ENCODE measurements at places on chromosomes 12 and 14. TPM values are rescaled to one million over a fixed set of nuclear protein-coding genes. Genes with fewer than 3 reads are reported as not detected.

GRCh38 chr12:11609045-11609444 is 40.4 kb upstream of the ETV6 start:
- DNase-seq = no peak

GRCh38 chr12:25840678-25841465 is 117.6 kb upstream of the RASSF8 start:
- DNase-seq = peak; percentile 49

- no peak for DNase-seq
These were observed 17.3 kb downstream of the JAG2 start for GRCh38 chr14:105151084-105151837.

GRCh38 chr14:36028218-36028617 is 148.3 kb downstream of the PTCSC3 start:
- no peak for DNase-seq

- peak; percentile 39 for DNase-seq
These were observed 71.5 kb downstream of the VWF start for GRCh38 chr12:6052940-6053329.

DNA sequence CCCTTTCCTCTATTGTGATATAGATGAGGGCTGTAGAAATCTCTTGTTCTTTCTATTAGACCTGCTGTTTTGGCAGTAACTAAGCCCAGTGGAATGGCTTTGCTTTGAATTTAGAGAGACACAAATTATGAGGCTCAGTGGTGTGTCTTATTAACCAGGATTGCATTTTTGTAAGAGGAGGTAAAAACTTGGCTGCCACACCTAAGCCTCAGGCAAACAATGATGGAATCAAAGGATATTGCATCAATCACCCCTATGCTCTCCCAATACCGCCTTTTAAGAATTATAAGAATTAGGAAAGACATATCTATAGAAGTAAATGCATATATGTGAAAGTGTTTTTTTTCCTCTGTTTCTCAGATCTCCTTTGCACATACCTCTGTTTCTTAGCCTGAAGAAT is 63.3 kb downstream of the ACSS3 start:
- DNase-seq = no peak

DNA sequence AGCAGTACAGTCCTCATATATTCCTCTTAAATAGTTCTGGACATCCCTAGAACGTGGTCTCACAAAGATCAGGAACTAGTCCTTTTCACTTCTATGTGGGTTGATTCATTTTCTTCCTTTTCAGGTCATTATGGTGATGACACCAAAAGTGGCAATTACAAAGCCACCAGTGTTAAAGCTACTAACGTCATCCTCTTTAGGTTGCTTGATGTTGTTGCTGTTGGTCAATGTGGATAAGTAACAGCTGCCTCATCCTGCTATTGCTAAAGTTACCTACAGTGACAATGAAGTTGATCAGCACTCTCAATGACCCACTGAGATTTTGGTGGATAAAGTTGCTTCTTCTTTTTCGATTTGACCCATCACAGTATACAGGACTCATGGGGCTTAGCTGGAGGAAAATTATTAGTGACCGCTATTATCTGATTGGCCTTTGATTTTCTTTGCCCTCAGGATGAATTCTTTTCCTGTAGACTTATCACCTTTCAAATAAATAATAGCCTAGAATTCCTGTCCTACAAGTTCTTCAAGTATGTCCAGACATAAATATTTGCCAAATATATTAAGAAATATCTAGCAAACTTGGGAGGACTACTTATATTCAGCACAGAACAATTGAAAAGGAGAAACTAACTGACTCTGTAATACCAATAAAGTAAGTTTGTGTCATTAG is 54.0 kb upstream of the ATP2B1 start:
- DNase-seq = no peak

DNA sequence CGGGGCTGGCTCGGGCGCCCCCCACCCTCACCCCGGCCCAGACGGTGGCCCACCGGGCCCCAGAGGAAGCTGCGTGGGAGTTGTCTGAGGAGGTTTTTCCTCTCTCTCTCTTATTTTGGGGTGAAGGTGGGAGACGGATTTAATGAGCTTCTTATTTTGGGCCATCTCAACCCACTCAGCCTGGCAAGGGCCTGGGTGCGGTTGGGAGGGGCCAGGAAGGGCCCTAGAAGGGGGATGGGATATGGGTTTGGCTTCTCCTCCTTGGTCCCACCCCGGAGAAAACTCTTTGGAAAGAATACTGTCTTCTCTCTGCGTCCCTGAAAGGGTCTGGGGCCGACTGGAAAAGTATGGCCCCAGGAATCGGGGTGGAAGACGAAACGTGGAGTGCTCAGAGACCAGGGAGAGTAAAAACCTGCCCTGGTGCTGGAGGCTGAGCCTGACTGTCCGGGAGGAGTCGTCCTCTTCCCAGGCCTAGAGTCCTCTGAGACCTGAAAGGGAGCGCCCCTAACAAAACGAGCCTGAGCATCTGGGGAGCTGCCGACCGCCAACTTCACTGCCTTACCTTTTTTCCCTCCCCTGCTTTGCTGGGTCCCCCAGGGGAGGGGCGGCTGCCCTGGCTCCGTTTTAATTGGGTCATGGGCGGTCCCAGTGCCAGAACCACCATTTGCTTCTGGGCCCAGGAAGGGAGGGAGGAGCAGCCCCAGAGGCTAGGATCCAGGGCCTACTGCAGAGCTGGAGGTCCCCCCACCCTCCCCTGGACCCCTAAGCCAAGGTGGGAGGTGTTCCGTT is 1.6 kb downstream of the MMP14 start:
- DNase-seq = peak; percentile 74

The DNAI7 gene
- total RNA-seq = 4.2 TPM

The RD3L gene
- not detected for total RNA-seq

The KLHDC1 gene
- 12.8 TPM for total RNA-seq

The GLIPR1L1 gene
- total RNA-seq = not detected

The HNF1A gene
- total RNA-seq = 0.09 TPM

The PTPRQ gene
- 32.1 TPM for total RNA-seq

The CAPZA3 gene
- total RNA-seq = not detected

Data from fibroblast of the aortic adventitia (primary cell).